ENCODE measurements at places on chromosomes 16 and 17.

- DNase-seq = no peak
Observed at GRCh38 chr17:58756246-58757161, 850 bp downstream of the PPM1E start.

- DNase-seq = no peak
Observed at GRCh38 chr17:49452661-49453060, 38.0 kb upstream of the PHB1 start.

- DNase-seq = no peak
Observed at GRCh38 chr16:55437625-55438024, 41.4 kb upstream of the MMP2 start.

- no peak for DNase-seq
Observed at GRCh38 chr16:76226011-76226410, 51.2 kb upstream of the CNTNAP4 start.
